T-helper 1 cell (primary cell): ENCODE measurements at places on chromosomes 12 and 14.
A peak's percentile ranks its signal among the peaks of the same experiment; 100 is the strongest.

DNA sequence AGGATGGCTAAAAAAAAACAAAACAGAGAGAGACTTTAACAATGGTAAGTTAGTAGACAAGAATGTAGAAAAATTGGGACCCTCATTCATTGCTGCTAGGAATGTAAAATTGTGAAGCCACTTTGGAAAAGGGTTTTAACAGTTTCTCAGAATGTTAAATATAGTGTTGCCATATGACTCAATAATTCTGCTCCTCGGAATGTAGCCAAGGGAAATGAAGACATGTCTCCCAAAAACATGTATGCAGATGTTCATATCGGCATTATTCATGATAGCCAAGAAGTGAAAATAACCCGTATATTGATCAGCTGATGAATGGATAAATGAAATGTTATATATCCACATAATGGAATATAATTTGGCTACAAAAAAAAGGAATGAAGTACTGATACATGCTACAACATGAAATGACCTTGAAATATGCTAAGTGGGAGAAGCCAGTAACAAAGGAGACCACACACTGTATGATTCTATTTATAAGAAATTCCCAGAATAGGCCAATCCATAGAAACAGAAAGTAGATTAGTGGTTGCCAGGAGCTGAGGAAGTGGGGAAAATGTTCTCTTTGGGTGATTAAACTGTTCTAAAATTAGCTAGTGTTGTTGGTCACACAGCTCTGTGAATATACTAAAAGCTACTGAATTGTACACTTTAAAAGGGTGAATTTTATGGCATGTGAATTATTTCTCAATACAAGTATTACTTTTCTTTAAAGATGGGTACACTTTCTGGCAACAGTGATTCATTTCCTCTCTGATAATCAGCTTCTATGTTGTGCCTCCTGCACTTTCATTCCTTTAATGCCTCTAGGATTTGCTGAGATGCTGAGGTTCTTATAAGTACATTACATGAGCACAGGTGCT, 132.5 kb downstream of the DAAM1 start:
- DNase-seq = peak; percentile 2

- DNase-seq = no peak
These were observed 47.4 kb downstream of the SLC38A1 start for GRCh38 chr12:46221255-46222128.

DNA sequence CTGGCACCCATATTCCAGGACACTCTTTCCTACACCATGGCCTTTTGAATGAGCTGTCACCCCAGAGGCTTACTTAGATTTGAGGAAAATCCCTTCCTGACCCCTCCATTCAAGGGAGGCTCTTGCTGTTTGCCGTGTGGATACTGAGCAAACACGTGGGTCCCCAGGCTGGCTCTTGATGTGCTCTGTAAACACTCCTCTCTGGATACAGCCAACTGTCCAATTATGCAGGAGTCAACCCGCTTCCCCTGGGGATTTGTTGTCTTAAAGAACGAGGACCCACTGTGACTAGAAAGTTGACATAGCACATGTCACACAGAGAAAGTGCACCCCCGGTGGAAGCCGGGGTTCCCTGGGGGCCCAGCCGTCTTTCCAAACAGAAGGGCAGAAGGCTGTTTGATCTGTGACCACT, 75.8 kb upstream of the CEP83 start:
- no peak for DNase-seq

GRCh38 chr12:114439261-114439683, 33.3 kb upstream of the TBX5 start:
- DNase-seq = no peak
